Kidney capillary endothelial cell (primary cell): ENCODE measurements at places on chromosomes 5 and 9.

- no peak for DNase-seq
Observed at GRCh38 chr5:133141746-133142145, 89.9 kb downstream of the HSPA4 start.

GRCh38 chr9:133003071-133003461 lies 24.6 kb downstream of the GFI1B start:
- no peak for DNase-seq

- DNase-seq, result no peak
Observed at GRCh38 chr5:170522211-170523141, 18.7 kb downstream of the KCNIP1 start.

DNA sequence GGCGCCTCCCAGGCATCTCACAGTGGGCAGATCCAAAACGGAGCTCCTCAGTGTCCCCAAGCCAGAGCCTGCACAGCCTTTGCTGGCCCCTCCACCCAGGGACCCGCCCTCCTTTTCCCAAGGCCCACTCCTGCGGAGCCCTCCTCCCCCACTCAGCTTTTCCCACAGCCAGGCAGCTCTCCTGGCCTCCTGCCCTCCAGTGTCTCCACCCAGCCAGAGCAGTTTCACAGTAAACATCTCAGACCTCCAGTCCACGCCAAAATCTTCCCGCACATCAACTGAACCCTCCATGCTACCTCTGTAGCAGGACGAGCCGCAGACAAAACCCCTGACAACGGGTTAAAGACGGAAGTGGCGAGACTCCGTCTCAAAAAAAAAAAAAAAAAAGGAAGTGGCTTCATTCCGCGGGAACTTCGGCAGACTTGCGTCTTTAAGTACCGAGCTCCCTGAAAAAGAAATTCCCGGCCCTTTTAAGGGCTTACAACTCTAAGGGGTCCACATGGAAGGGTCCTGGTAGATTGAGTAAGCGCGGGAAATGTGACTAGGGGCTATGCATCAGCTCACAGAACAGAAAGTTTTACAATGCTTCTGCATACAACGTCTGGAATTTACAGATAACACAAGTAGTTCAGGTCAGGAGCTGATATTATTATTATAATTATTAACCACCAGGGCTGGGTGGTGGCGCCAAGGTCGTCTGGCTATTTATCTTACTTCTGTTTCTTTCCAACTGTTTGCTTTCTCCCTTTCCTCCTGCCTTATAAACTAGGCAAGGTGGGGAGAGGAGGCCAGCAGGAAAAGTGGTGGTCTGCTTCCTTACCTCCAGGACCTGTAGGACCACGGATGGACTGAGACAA lies 11.4 kb upstream of the GRIN1 start:
- DNase-seq, result peak; percentile 26

- DNase-seq, result no peak
Observed at GRCh38 chr5:92944337-92944736, 636.7 kb downstream of the NR2F1-AS1 start.

DNA sequence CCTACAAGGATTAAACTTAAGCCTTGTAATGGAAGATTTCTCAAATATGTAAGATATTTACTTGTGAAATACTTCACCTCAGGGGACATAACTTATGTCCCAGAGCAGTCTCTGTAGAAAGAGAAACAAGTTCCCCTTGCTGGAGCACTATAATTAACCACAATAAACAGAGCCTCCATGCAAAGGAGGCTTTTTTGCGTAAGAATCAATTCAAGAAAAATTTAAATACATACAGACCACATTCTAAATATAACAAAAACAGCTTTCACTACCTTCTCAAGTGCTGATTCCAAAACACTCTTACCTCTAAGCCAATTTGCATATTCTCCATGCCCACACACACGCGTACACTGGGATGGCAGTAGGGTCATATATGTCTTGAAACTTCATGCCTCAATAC lies 30.7 kb upstream of the CCNB1 start:
- no peak for DNase-seq

DNA sequence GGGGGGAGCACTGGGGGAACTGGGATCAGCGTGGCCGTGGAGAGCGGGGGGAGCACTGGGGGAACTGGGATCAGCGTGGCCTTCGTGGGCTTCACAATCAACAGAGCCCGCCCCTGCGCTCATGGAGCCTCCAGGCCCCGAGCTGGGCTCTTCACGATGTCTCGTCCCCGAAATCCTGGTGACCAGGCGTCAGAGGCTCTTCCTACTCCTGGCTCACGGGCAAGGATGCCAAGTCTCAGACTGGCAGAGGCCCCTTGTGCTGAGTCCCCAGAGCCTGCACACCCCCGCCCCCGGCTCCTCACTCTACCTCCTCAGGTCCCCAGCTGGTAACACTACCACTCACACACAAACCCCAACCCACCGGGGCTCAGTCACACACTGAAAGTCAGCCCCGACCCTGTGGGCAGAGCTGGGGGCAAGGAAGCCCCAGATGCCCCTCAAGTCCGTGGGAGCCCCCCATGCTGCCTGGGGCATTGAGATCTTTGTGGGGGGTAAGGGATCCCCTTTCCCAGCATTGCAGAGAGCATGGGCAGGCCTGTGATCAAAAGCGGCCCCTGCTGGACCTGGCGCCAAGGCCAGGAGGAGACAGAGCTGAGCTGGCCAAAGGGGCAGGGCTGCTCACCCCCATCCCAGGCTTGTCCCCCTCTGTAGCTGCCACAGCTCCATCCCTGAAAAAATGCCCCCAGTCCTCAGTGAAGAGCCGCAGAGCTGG lies 26.7 kb downstream of the LHX3 start:
- no peak for DNase-seq

GRCh38 chr5:141611289-141611688 lies 7.5 kb downstream of the DIAPH1 start:
- DNase-seq, result no peak

- DNase-seq, result no peak
Observed at GRCh38 chr5:5364932-5365331, 57.5 kb upstream of the ICE1 start.

DNA sequence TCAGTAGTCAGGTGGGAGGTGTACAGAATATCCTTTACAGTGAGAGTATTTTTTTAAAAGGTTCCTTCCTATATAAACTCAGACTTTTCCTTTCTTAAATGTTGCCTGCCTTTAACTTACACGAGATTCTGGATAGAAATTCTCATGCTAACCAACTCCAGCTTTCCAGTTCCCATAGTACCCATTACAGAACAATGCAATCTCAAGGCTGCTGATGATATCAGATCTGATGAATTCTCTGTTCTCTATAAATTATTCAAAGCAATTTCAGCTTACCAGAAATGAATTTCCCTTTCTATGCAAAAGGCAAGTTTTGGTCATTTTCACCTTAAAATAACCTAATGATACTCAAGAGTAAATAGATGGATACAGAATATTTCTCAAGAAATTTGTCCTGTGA lies 90.3 kb downstream of the NUDT12 start:
- no peak for DNase-seq

- no peak for DNase-seq
Observed at GRCh38 chr9:4009006-4009511, 290.8 kb downstream of the GLIS3 start.

GRCh38 chr9:127637322-127637847 lies 25.3 kb downstream of the STXBP1 start:
- no peak for DNase-seq

- DNase-seq, result no peak
Observed at GRCh38 chr5:154055201-154055600, 16.4 kb downstream of the MFAP3 start.

GRCh38 chr5:6253281-6253680 lies 125.1 kb downstream of the MED10 start:
- no peak for DNase-seq

- DNase-seq, result no peak
Observed at GRCh38 chr5:33041586-33041985, 330.5 kb downstream of the NPR3 start.

GRCh38 chr9:114880291-114880745 lies 50.1 kb downstream of the TNFSF8 start:
- peak; percentile 28 for DNase-seq

GRCh38 chr5:141753971-141754713 lies 72.1 kb upstream of the ARAP3 start:
- DNase-seq, result peak; percentile 33

DNA sequence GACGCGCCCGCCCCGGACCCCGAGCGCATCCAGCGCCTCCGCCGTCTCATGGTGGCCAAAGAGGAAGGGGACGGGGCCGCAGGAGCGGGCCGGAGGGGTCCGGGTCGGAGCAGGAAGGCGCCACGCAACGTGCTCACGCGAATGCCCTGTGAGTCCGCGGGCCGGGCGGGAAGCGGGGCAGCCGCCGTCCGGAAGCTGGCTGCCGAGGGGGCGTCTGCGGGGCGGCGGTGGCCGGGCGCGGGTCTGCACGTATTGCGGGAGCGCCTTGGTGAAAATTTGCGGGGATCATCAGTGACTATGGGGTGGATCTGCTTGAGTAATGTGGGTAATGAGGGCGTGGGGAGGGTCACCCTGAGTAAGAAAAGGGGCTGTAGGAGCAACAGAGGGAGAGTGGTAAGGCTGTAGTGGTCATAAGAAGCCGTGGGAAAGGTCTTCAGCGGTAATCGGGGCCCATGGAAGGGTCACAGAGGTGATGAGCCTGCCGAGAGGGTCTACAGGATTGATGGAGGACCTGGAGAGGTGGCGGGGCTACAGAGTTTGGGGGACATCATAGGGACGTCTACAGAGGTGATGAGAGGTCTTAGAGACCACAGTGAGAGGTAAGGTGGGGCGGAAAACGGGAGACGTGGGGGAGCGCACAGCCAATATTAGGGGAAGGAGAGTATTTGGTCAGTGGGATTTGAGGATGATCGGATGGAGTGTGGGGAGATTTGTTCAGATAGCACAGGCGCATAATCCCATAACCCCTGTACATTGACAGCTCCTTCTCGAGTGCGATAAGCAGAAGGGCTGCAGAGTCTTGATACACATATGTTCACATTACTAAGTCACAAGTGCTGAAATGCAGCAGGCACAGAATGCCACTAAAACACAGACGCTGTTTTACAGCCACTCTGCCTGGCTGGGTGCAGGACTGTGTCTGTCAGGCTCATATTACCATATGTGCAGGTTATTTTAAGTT lies 819 bp downstream of the LSM11 start:
- DNase-seq, result peak; percentile 53

GRCh38 chr9:138112090-138112748 lies 234.6 kb downstream of the CACNA1B start:
- no peak for DNase-seq

DNA sequence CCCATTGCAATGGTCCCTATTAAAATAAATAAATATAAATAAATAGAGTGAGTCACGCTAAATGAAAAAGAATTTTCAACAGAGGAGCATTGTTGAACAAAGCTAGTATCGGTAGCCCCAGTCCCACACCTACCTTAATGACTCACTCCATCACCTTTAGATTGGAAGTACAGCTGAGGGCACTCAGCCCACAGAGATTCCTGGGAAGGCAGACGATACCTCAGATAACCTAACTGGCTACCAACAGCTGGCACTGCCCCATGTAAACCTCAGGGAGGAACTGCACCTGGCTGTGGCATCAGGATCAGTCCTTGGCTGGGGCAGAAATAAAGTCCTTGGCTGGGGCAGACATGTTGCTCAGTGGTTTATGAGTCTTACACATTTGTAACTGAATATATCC lies 49.3 kb downstream of the SPRY4 start:
- no peak for DNase-seq

GRCh38 chr5:90055831-90056328 lies 353.7 kb downstream of the CETN3 start:
- no peak for DNase-seq

DNA sequence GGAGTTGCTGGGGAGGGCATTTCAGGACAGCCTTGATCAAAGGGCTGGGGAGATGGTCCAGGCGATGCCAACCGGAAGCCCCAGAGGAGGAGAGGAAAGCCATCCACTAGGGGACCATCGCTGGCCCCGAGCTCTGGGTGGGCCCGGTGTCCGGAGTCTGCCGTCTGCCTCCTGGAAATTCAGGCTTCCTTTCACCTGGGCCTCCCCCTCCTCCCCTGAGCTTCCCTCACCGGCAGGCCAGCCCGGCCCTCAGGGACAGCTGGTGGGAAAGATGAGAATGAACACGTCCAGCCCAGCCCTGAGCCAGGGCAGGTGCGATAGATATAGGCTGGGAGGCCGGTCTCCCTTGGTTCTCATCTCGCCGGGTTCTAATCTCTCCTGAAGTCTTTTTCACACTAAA lies 17.2 kb downstream of the IRX4 start:
- DNase-seq, result no peak

DNA sequence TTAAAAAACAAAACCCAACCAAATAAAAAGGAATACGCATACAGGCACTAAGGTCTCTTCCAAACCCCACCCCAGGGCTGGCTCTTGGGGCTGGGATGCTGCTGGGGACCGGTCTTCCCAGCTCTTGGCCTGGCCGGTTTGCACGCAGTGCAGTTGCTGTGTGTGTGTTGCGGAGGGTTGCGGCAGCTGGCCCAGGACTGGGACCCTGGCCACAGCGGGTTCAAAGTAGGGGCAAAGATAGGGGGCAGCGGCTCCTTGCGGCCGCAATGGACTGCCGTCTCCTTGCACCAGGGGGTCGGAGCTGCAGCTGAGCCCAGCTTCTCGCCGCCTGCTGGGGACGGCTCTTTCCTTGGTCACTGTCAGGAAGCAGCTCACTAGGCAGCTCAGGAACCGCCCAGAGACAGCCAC lies 5.0 kb downstream of the DMRT3 start:
- no peak for DNase-seq

- no peak for DNase-seq
Observed at GRCh38 chr9:22528485-22528884, 81.9 kb downstream of the DMRTA1 start.

DNA sequence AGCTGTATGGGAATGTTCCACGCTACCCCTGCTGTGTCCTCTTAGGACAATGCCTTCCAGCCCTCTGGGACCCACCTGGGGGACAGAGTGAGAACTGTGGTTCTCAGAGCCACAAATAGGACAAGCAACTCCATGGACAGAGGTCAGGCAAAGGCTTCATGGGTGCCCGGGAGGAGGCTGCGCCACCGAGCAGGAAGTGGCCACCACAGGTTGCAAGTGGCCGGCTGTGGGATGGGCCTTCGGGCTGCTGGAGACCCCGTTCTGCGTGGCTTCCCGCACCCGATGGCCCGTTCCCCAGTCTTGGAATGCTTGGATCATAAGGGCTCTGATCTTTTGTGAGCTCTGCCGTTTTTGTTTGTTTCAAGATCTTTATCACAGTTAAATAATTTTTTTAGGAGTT lies 118.8 kb downstream of the BOD1 start:
- no peak for DNase-seq

GRCh38 chr9:18275313-18275990 lies 198.5 kb upstream of the ADAMTSL1 start:
- no peak for DNase-seq

DNA sequence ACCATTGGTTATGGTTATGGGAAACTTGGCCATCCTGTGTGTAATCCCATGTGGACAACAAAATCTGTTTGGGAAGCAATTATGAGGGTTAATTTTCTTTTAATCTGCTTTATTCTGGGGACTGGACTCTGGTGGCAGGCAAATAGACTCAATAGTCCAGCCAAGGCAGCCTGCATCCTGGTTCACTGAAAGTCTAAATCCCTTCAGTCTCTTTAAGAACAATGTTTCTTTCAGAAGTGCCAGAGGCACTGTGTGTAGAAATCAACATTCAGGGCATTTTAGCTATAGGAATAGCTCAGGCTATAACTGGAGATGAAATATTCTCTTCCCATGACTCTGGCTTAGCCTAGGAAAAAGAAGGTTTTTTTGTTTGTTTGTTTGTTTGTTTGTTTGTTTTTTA lies 118.0 kb downstream of the SPATA31D1 start:
- DNase-seq, result no peak
